ENCODE measurements at places on chromosomes 2 and 18.
A peak's percentile ranks its signal among the peaks of the same experiment; 100 is the strongest.

- no peak for DNase-seq
Observed at GRCh38 chr2:11286749-11287148, 57.7 kb downstream of the ROCK2 start.

DNA sequence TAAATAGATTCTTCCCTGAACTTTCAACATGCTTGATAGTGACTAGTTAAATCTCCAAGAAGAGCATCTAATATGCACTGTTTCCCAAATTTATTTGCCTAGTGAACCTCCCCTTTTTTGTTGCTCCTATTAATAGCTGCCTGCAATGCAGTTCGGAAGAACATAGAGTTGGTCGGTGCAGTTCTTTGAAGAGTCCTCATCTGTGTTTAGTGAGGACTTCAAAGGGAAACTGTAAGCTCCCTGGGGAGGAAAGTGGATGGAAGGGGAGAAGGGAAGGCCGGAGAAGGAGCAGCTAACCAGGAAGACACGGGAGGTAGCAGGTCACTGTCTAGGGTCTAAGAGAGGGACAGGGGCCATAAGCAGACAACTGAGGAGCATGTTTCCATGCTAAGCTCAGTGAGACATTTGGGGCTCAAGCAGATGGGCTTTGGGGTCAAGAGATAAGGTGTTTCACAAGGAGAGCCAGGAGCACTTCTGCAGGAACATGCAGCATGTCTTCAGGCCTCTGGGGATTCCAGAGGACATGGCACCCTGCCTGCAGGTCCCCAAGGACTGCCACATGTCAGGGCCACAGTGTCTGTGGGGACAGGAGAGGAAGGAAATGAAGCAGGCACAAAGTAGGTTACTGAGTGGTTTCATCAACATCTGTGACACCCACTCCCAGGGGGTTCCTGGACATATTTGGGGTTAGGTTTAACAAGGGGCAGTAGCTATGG lies 48.7 kb upstream of the ANXA4 start:
- no peak for DNase-seq

GRCh38 chr18:23970161-23971096 lies 44.1 kb upstream of the TTC39C start:
- peak; percentile 41 for DNase-seq

DNA sequence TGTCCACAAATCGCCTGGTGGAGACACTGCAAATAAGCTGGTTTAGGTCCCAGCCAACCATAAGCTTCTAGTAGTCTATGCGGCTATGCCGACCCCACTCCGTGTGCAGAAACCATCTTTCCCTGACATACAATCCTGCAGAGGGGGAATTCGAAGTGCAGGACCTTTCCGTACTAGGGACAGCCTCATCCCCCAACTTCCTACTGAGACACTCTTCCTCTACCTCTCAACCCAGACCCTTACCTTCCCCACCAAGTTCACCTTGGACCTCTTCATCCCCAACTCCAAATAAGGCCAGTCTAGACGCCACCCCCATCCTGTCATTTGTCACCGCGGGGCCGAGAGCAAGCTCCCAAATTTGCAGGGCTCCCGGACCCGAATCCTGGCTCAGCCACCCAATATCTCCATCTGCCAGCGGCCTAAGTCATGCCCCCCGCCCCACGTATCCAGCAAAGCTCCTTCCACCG lies 496 bp downstream of the SUCLG1 start:
- DNase-seq = no peak

DNA sequence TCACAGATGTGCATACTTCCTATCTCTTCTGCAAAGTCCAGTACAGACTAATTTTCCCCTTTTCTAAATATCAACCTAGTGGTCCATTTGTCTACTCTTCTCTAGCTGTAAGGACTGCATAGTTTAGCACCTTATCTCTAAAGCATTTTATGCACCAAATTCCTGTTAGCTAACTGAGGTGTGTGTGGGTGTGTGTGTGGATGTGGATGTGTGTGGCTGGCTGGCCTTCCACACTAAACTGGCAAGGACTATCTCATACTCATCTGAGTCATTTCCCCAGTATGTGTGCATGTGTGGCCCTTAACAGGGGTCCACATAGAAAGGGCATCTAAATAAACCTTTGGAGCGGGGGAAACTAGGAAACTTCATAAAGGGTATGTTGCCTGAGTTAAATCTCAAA lies 139.6 kb downstream of the TTC32 start:
- DNase-seq = no peak

DNA sequence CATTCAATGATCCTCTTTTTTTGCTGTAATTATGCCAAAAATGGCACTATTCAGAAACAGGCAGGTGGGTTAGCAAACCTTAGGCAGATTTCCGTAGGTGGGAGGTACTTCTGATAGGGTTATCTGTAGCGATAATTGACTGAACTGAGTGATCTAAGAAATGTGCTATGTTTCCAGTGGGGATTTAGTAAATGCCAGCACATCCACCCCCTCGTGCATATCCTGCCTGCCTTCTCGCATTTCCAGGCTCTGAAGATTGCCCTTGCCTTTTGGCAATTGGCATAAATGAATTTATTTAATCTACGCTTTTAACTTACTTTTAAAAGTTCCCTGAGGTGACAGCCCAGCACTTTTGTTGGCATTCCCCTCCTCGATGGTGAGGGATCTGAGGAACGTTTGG lies 576 bp upstream of the FSHR start:
- DNase-seq = no peak

DNA sequence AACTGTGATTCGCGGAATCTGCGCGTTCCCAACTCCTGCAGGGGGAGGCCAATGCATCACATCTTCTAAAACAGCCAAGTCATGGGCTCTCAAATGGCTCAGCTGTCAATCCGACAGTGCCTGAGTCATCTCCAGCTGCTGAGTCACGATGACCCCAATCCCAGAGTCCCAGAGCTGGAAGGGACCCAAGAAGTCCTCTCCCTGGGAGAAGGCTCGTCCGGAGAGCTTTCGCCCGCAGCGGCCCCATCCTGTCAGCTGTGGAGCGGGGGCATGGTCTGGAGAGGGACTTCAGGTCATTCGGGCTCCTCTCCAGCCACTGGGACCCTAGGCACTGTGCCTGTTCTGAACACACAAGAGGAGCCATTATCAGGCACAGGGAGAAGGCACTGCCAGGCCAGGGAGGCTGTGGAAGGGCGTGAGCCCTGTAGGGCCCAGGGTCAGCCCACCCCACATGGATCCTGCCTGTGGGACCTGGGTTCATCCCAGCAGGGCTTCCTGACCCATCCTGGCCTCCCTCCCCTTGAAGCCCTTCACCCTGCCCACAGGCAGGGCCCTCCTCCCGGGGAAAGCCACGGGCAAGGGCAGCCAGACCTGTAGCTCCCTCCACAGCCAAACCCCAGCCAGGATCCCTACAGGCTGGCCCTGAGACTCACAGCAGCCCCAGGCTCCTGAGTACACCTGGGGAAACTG lies 47.6 kb upstream of the GPC1 start:
- DNase-seq = no peak

DNA sequence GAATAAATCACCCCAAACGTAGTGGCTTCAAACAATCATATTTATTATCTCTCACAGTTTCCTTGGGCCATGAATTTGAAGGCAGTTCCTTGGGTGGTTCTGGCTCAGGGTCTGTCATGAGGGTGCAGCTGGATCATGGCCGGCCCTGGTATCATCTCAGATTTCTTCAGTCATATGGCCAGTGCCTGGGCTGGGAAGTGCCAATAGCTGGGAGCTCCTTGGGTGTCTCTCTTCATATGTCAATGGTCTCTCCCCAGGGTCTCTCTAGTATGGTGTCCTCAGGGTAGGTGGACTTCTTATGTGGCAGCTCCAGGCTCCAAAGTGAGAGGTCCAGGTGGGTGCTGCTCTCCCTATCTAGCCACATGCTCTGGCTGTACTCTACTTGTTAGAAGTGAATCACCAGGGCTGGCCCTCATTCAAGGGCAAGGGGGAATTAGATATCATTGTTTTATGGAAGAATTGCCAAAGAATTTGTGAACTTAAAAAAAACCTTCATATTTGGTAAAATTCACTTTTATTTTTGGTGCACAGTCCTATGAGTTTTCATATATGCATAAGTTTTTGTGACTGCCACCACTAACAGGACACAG lies 15.4 kb downstream of the FHOD3 start:
- DNase-seq = no peak
